Renal pelvis (tissue), 12 donors: ENCODE measurements at places on chromosomes 5 and 9. TPM values are rescaled to one million over a fixed set of nuclear protein-coding genes. Genes with fewer than 3 reads are reported as not detected.

- no peak for DNase-seq
Measured at GRCh38 chr5:9831823-9832222, 201.7 kb upstream of the TAS2R1 start.

GRCh38 chr5:132059043-132059695, 1.3 kb upstream of the IL3 start:
- no peak for DNase-seq

DNA sequence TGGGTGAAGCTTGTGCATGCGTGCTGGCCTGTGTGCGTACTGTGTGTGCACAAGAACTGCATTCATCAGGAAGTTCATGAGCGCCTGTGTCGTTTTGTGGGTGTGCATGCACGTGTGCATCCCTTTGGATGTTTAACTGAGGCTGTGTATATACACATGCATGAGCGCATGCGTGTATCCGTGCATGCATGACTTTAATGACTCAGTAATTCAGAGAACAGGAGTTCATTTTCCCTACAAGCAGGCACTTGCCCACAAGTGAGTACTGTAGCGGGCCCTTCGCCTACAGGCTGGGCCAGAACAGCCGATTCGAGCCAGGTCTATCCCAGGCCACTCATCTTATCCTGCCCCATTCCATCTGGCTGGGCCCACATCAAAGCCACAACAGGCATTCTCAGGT, 29.8 kb downstream of the CORO2A start:
- DNase-seq, result no peak

- peak; percentile 21 for DNase-seq
Measured at GRCh38 chr9:37801287-37801850, 772 bp downstream of the DCAF10 start.

DNA sequence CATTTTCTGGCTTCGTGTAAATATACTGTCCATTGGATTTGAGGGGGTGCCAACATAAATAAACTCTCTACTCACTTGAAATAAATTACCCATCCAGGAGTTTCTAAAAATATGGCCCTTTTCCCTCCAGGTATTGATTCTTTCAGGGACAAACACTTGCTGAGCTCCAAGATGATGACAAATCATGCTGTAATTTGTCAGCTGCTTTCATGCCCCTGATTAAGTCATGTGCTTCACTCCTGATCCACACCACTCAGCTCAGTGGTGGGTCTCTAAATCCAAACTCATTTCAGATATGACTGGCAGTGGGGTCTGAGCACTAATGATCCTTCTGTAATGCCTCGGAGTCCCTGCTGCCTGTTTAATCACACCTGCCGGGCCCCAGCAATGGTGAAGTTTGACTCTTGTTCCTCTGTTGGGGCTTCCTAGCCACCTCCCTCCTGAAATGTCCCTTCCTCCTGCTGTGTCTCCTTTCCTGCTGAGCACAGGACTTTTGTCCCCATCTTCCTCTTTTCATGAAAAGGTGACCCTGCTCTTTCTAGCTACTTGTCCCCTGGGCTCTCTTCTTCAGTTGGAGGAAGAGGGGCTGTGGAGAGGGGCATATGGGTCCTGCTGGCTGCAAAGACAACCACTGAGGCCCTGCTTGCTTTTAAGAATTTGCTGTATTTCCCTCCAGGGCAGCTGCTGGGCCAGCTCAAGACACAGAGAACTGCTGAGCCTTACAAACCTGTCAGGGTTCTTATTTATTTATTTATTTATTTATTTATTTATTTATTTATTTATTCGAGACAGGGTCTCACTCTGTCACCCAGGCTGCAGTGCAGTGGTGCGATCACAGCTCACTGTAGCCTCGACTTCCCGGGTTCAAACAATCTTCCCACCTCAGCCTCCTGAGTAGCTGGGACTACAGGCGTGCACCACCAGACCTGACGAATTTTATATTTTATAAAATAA, 200.0 kb downstream of the ATP10B start:
- no peak for DNase-seq

DDX4 gene
- not detected for polyA plus RNA-seq

DNA sequence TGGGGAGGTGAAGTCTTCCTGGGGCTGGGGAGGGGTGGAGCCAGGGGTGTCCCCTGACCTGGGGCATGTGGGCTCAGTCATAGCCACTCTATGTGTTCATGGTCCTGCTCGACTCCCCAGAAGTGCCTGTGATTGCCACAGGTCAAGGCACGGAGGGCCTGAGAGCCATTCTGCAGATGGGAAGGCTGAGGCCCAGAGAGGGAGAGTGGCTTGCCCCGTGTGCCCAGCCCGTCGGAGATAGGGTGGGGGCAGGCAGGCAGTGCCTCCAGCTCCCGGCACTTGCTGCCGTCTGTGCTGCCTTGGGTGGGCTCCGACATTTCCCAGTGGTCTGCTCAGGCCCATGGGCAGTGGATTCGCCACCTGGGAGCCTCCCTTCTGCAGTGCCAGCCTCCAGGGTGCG, 74.0 kb downstream of the RXRA start:
- no peak for DNase-seq

DNA sequence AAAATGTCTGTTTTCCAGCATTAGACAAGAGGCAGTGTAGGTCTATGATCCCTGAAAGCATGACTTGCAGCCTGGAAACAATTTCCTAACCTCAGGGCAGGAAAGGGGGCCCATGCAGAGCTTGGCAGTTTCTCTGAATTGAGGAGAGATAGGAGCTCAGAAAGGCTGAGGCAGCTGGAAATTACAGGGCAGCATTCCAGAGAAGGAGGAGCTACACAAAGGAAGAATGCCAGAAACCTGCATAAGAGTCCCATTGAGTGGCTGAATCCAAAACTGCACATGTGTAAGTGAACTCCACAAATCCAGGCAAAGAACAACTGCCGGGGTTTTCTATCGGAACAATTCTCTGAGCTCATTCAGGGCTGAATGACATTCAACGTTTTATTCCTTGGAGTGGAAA, 346.8 kb downstream of the PIK3R1 start:
- DNase-seq, result peak; percentile 67

UNC5A gene
- polyA plus RNA-seq, result 0.34 TPM

- no peak for DNase-seq
Measured at GRCh38 chr9:27539479-27540441, 10.1 kb upstream of the MOB3B start.

ARL14EPL gene
- polyA plus RNA-seq, result not detected

TAF11L10 gene
- not detected for polyA plus RNA-seq

DNA sequence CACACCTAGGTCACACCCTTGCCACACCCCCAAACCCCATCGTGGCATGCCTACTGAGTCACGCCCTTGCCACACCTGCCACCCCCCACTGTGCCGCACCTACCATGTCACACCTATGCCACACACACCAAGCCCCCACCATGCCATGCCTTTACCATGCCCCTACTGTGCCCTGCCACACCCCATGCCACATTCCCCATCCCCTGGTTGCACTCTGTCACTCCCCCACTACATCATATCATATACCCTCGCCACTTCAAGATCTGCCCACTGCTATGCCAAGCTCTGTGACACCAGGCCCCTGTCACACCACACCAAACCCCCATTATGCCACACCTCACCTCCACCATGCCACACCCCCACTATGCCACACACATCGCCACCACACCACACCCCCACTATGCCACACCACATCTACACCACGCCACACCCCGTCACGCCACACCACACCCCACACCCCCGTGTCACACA, 101.2 kb downstream of the OLFM1 start:
- DNase-seq, result no peak

- DNase-seq, result no peak
Measured at GRCh38 chr5:98157368-98157767, 616.1 kb upstream of the RGMB start.

GRCh38 chr5:76757049-76757448, 41.1 kb downstream of the F2R start:
- DNase-seq, result no peak

GRCh38 chr5:11212706-11213105, 451.7 kb upstream of the DAP start:
- no peak for DNase-seq

SPINK13 gene
- polyA plus RNA-seq, result 0.81 TPM

GRCh38 chr5:125492977-125493376, 746.5 kb upstream of the ZNF608 start:
- DNase-seq, result no peak

CPEB4 gene
- polyA plus RNA-seq, result 40.5 TPM

GRCh38 chr9:134634667-134635230, 6.9 kb upstream of the COL5A1 start:
- DNase-seq, result no peak

DNA sequence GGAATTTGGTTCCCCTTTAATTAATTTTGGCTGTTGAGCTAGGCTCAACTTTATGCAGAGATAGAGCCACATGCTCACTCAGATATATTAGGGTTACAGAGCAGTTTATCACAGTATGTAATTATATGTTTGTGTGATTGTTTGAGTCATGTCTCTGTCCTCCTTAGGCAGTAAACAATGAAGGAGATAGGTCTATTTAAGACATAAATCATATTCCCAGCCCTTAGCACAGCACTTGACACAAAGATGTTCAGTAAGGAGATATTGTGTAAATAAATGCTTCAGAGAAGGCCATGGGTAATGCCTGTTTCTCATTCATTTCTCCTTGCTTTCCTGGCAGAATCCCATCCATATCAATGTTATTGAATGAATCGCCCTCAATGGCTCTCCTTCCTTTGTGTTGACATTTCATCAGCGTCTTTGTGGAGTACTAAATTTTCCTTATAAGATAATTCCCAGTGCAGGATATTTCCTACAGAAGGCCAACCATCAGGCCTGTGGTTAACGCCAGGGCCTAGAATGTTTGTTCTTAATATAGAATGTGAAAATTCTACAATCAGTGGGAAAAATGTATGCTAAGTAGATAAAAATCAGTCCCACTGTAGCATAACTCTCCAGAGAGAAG, 408.0 kb downstream of the EBF1 start:
- DNase-seq, result no peak

TMC1 gene
- polyA plus RNA-seq, result 0.99 TPM

PLAC8L1 gene
- polyA plus RNA-seq, result 2.6 TPM

DNA sequence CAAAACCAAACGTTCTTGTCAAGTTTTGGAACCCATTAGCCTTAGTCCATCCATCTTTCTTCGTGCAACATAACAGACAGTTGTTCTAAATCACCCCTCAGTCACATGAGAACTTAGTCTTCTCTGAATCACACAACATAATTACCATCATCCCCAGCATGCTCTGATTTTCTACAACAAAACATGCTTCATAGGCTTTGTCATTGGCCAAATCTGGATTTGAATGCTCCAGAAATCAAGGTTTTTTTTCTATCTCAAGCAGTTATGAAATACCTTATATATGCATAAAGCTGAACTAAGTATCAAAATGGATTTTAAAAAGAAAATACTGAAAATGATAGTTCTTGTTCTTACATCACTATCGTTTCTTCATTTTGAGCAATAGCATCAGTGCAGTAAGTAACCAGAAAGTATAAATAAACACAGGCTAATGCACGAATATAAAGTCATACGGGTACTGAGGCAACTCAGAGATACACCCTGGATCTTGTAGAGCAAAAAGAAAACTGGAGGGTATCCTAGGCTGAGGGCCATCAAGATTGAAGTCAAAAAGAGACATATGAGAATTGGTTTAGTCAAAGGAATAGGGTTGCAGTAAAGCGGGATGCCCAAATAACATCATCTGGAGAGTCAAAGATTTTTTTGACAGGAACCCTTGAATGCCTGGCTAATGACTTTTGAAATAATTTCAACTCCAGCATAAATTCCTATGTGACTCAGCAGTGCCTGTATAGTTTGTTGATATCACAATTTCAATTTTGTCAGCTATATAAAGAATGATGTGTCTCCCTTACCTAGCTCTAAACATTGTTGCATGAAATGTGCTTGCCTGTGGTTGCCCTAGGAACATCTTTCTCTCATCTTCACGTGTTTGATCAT, 164.7 kb downstream of the ADAMTSL1 start:
- DNase-seq, result no peak

DNA sequence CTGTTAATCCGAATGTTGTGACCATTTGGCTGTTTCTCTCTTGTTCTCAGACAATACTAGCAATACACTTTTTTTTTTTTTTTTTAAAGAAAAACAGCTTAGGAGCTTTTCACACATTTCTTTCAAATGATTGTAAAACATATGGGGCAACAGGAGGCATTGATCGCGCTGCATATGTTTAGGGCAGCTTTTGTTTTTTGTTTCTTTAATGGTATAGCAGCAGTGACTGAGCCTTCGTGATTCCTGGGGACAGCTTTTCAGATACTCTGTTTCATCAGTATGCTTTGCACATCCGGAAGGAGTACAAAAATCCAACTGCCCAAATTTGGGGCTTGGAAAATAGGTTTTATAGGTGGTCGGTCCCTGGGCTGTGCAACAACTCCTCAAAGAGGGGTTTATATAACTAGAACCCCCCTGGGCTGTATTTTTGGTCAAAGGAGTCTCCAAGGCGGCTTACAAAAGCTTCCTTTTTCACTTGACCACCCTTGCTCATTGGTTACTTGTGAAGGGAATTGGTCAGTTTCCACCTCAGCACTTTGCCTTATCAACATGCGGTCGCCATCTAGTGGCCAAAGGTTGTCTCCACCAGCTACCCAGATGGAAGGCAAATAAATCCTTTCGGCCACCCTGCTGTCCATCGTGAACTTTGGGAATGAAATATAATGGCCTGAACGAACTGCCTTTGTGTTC, 91.8 kb downstream of the PDE6A start:
- peak; percentile 65 for DNase-seq

GRCh38 chr5:56313004-56313531, 79.9 kb upstream of the ANKRD55 start:
- DNase-seq, result no peak

GRCh38 chr5:153863951-153864350, 174.8 kb downstream of the FAM114A2 start:
- DNase-seq, result no peak

- DNase-seq, result no peak
Measured at GRCh38 chr5:176603091-176603490, 6.9 kb downstream of the GPRIN1 start.

DNA sequence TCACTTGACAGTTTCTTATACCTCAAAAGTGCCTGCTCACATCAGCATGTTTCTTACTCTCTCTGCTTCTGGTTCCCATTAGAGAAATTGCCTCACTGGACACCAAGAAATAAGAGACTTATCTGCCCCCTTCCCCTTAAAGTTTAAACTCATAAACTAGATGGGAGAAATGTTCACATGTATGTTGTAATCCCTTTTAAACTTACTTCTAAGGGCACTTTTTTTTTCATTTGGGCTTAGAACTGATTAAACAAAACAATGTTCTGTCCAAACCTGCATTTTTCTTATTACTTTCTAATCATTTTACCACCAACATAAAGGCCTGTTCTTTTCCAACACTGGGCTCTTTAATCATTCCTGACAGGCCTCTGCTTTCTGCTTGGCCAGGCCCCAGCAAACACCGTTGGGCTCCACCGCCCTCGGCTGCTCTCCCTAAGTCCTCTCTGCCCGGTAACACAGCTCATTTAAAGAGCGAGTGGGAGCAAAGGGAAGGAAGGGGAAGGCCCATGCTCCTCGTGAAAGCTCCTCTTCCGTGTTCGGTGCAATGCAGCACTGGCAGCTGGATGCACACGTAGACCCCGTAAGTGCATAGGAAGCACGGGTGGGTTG, 53.4 kb downstream of the ROR2 start:
- peak; percentile 88 for DNase-seq

- DNase-seq, result peak; percentile 80
Measured at GRCh38 chr5:169302491-169303118, 1.7 kb upstream of the SLIT3 start.

FUT7 gene
- 0.18 TPM for polyA plus RNA-seq
